ENCODE measurements at places on chromosomes 3 and 15.

DNA sequence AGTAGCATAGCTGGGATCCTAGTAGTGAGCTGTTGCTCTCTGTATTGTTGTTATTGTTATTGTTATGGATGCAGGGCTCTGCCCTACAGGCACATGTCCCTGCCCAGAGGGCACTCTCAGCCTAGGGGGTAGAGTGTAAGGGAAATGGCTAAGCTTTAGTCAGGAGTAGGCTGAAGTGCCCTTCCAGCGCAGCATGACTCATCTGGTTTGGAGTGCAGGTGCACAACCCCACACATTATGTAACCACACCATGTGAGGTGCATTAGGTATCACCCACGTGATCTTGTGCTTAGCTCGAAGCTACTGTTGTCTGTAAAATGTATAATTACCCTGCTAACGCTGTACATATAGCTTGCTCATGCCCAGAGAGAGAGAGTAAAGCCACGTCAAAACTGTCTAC is 48.3 kb upstream of the TIPARP start:
- DNase-seq, result no peak

- DNase-seq, result no peak
Observed at GRCh38 chr3:59268170-59268569, 218.3 kb upstream of the CFAP20DC start.

- no peak for DNase-seq
Observed at GRCh38 chr15:61011576-61012336, 217.3 kb downstream of the RORA start.

GRCh38 chr3:106482451-106482850 is 613.6 kb upstream of the CBLB start:
- no peak for DNase-seq

DNA sequence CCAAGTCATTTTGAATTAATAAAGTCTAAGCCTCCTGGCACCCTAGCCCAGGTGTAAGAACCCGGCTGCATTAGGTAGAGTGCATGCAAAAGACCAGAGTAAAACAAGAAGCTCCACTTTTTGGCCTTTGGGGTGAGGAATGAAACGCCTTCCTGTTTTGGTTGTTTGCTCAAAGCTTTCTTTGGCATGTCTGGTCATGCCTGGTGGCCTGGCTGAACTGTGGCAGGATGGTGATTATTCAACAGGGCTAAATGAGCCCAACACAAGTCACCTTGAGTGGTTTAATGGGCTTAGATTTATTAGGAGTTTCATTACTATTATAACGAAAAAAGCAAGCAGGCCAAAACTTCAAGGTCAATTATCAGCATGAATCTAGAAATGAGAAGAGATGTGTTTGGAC is 40.9 kb upstream of the LDHAL6B start:
- DNase-seq, result no peak

DNA sequence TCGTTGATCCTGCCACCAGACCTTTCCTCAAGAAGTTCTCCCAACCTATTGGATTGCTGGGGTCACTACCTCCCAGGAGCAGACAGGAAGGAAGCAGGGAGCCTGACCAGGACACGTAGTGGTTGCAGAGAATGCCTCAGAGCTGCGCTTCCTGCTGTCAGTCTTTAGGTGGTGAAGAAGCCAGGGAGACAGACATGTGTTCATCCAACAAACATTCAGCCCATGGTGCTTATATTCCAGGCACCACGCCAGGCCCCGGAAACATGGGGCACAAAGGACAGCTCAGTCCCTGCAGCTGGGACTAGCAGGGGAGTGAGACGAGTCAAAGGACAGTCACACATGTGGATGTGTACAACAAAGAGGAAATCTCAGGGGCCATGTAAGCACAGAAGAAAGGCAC is 26.0 kb upstream of the CORO2B start:
- peak; percentile 55 for DNase-seq

GRCh38 chr15:101116681-101116976 is 135.2 kb downstream of the CHSY1 start:
- DNase-seq, result no peak
